ENCODE measurements at places on chromosomes 12 and 14.

DNA sequence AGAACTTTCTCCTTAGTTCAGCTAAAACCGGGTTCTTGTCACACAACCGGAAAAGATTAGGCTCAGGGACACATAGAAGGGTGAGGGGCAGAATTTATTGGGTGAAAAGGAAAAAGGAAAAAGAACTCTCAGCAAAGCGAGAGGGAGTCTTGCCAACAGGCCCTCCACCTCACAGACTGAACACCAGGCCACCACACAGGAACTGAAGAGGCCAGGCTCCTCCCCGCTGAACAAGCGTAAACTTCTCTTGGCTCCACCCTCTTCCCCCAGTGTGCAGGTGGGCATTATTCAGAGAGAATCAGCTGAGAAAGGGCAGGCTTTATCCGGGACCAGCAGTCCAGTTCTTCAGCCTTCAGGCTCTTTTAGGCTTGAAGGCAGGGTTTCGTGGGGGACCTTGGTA, 125.6 kb upstream of the FGD4 start:
- no peak for DNase-seq

DNA sequence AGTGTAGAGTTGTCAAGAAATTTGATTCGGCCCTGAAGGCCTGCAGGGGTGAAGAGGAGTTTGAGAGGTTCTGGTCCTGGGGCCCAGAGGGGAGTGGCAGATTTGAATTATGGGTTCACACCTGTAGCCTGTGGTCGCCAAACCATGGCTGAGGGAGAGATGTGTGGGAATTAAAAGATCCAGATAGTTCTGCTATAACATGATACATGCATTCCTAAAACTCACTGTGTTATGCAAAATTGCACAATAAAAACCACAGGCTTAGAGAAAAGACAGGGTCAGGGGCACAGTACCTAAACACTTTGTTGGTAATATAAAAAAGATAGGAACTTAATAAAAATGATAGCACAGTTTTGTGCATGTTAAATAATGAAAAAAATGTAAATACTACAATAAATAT, 106.2 kb downstream of the TMEM30B start:
- DNase-seq: no peak

DNA sequence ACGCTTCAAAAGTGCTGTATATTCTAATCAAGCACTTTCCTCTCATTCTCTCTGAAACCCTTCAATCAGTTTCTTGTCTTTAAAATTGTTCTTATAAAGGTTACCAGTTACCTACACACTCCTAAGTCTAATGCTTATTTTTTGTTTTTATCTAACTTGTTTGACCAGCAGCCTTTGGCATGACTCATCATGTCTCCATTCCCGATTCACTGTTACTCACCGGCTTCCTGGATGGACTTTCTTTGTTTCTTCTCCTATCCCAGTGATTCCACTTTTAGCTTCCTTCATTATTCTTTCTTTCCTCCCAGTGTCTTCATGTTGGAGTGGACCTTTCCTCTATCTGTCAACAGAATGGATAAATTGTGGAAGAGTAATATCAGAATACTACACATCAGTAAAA, 368.6 kb upstream of the CCDC196 start:
- no peak for DNase-seq

GRCh38 chr12:21657326-21658077, at the start of gene LDHB:
Gene LDHB, minus strand, starts transcription at chr12:21657842. Its CDS starts 3,171 bp downstream, at chr12:21654671.
- DNase-seq: peak; percentile 94

DNA sequence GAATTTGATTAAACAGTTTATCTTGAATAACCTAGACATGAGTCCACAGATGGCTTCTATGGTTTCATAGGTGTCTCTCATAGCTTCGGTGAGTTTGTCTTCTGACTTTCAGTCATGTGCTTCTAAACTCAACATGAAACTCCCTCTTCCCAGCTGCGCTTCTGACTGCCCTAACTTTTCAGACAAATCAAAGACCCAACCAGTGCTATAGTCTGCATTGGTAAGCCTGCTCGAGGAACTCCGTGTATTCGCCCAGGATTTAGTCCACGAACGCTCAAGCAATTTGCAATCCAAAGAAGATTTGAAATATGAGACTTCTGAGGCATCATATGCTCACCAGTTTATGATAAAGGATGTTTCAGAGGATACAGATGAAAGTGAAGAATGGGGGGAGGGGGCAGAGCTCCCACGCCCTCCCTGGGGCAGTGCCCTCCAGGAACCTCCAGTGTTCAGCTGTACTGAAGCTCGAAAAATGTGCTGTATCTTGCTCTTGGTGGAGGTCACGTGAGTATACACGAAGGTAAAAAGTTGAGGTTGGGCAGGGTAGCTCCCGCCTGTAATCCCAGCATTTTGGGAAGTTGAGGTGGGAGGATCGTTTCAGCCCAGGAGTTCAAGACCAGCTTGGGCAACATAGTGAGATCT, 5.2 kb upstream of the RILPL2 start:
- no peak for DNase-seq

- no peak for DNase-seq
Observed at GRCh38 chr12:32906399-32907165, 10.0 kb upstream of the PKP2 start.

DNA sequence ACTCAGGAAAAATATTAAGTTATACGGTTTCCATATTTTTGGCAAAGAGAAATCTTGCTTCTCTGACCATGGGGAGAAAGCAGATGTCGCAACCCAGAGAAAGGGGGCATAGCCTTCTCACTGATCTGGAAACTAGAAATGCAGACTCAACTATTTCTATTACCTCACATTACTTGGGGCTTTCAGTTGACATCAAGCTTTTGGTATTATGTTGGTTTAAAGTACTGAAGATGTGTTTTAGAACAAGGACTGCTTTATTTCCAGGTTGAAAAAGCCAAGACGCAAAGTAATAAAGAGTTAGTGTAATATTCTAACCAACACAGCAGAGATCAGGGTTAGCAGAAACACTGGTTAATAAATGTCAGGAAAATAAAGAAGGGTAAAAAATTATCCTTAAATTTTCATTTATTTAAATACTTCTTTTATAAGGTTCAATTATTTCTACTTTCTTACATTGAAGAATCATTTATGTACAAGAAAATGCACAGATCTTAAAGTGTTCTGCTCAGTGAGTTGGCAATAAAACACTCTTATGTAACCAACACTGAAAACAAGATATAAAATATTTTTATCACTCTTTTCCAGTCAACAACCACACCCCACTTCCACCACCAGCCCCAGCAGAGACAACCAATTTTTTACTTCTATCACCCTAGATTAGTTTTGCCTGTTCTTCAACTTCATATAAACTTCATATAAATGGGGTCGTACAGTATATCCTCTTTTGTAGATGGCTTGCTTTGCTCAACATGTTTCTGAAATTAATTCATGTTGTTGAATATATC, 26.0 kb downstream of the DCP1B start:
- no peak for DNase-seq

- DNase-seq: no peak
Observed at GRCh38 chr14:36996133-36996856, 176.1 kb downstream of the SLC25A21 start.

- no peak for DNase-seq
Observed at GRCh38 chr12:86727160-86727559, 471.0 kb upstream of the MGAT4C start.

- DNase-seq: no peak
Observed at GRCh38 chr12:13033476-13033875, 10.7 kb upstream of the FAM234B start.

GRCh38 chr14:98964171-98964570, 307.8 kb downstream of the BCL11B start:
- no peak for DNase-seq

GRCh38 chr12:125145196-125145595, 80.0 kb downstream of the AACS start:
- DNase-seq: no peak

GRCh38 chr12:104863296-104863948, 94.7 kb downstream of the SLC41A2 start:
- DNase-seq: no peak

GRCh38 chr12:19409376-19409775, 29.9 kb upstream of the AEBP2 start:
- DNase-seq: no peak

GRCh38 chr14:102986810-102987579, 64.5 kb downstream of the AMN start:
- DNase-seq: no peak

DNA sequence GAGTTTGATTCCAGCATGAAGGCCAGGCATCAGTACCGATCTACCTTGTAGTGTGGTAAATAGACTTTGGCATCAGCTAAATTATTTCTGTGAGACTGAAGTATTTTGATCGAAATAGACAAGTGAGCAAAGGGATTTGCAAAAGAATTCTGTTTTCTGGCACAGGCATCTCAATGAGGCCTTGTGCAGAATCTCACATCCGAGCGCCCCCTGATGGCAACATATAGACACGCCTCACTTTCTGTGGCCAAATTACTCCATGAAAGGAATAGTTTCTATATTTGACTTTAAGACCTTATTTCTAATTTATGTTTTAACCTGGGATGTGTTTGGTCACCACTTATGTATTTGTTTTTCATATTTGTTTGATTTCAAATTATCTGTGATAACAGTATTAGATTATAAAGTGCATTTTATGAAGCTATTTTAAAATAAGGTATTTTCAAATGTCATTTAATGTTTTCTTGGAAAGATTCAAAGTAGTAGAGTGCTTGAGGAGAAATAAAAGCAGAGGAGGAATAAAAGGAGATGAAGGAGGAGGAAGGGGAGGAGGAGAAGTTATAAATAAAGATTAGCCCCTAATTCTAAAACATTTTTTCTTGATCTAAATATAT, 731.9 kb downstream of the NRXN3 start:
- DNase-seq: peak; percentile 27

- no peak for DNase-seq
Observed at GRCh38 chr12:43078976-43079375, 473.0 kb downstream of the ADAMTS20 start.

GRCh38 chr12:52494100-52494499, 1.0 kb upstream of the KRT6A start:
- no peak for DNase-seq

DNA sequence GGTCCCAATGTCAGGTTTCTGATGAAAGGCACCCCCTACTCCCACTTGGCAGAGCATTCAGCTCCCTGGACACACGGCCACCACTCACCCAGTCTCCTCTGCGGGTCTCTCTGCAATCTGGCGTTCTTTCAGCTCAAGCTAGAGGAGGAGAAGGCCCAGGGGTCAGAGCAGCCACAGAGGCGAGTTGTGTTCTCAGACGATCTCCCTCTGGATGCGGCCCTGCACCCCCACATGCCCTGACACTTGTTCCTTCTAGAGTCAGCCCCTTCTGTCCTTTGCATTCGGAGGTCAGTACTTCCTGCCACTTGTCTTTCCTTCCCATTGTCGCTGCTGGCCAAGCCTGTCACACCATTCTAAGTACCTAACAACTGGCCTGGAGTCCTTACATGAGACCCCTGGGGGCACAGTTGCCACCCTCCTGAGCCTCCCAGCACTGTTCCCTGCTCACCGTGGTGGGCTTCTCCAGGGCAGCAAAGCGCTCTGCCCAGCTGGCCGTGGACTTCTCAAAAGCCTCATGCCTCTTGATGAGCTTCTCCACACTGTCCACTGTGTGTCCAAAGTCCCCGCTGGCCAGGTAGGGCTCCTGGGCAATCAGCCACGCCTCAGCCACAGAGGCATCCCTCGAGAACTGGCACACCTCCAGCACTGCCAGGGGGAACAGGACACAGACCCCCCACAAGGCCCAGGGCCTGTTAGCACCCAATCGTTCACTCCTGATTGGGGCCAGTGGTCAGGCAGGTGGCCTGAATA, 63.2 kb downstream of the PLEKHG3 start:
- no peak for DNase-seq

DNA sequence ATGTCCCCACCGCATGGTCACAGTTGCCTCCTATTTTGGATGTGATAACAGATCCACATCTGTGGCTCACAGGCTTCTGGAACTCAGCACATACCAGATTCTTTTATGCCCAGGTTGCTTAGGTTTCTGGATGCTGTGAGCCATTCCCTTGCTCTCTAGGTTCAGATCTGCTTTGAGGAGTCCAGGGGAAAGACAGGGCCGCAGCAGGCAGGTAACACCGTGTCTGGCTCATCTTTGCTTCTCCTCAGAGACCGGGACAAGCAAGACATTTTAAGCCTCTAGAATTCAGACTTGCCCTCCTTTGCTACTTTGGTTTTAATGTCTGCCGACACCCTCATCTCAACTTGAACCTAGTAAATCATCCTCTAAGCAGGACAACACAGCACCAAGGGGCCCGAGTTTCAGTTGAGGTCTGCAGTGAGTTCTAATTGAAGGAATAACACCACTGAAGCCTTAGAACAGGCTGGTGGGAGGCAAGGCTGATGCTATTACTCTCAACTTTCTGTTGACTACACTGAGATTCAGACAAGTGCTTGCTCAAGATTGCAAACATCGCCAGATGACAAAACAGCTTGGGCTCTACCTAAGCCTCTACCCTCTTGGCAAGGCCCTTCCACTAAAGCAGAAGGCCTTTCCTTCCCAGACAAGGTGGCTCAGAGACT, 55.3 kb downstream of the MDM2 start:
- DNase-seq: no peak

DNA sequence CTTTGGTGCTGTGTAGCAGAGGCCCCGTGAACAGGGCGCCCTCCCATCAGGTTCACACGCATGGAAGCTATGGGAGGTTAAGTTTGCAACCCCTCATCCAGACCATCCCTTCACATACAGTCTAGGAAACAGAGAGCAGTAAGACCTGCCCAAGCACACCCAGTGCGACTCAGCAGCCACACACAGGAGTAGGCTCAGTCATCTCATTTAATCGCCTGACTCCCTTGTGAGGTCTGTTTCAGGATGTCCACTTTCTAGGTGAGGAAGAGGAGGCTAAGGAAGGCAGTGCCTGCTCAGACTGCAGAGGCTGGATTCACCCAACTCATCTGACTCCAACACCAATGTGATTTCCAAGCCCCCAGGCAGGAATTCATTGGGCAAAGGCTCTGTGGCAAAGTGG, 11.9 kb downstream of the BDKRB1 start:
- DNase-seq: no peak

- DNase-seq: no peak
Observed at GRCh38 chr12:123757561-123757960, 4.5 kb upstream of the DNAH10 start.

GRCh38 chr14:42541535-42542001, 934.9 kb downstream of the LRFN5 start:
- DNase-seq: no peak

- DNase-seq: no peak
Observed at GRCh38 chr14:104531421-104532190, 48.0 kb upstream of the C14orf180 start.

GRCh38 chr12:68798882-68799234, 9.1 kb upstream of the MDM2 start:
- DNase-seq: no peak

GRCh38 chr12:6818222-6818621, 3.4 kb upstream of the GPR162 start:
- DNase-seq: no peak

DNA sequence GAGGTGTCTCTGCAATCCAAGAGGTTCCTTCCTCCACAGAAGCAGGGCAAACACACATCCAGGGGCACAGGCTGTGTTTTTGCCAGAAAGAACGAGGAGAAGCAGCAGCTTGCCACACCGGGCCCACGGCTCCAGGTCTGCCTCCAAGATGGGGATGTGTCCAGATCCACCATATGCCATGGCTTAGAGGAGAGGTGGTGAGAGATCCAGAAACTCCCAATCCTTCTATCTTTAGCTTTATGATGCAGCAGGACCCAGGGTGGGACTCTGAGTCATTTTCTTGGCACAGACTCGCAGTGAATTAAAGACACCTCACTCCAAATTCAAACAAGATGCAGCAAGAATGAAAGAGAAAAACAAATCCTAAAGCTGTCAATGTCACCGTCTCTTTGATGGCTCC, 481.4 kb upstream of the TMEM132C start:
- no peak for DNase-seq

GRCh38 chr14:104977681-104978653, at the start of gene AHNAK2:
Gene AHNAK2, minus strand, starts transcription at chr14:104978374. Its CDS starts 137 bp downstream, at chr14:104978237.
- no peak for DNase-seq

GRCh38 chr12:109571773-109572505, 1.4 kb downstream of the MMAB start:
- DNase-seq: no peak

GRCh38 chr12:129662234-129662633, 241.6 kb downstream of the TMEM132D start:
- no peak for DNase-seq
